Activated gamma-delta T cell (primary cell): ENCODE measurements at places on chromosomes 2 and 18.

DNA sequence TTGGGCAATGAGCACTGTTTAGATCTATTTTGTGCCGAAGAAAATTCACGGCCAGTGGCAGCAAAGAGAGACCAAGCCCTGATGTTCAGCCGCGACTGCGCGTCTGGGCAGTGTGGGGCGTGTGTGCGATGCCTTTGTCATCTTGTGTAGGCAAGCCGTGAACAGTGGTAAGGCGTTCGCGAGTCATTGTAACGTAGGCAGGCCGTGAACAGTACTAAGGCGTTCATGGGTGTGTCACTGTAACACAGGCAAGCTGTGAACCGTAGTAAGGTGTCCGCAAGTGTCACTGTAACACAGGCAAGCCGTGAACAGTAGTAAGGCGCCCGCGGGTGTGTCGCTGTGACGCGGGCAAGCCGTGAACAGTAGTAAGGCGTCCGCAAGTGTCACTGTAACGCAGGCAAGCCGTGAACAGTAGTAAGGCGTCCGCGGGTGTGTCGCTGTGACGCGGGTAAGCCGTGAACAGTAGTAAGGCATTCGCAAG lies 99.9 kb downstream of the NFATC1 start:
- DNase-seq: no peak

DNA sequence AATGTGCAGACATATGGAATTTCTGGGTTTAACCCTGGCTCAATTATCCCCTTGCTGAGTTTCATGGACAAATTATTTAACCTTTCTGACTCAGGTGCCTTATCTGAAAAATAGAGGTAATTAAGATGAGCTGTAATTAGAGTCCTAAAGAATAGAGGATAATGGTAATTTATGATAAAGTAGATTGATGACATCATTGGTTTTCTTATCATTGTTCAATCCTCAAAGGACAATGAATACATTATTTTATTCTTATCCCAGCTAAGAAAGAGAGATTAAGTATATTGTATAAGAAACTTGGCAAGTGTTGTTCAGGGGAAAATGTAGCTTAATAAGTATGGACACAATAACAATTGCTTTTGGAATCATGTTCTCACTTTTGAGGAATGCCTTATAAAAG lies 279.3 kb downstream of the NYAP2 start:
- no peak for DNase-seq

GRCh38 chr18:61080954-61081528 lies 252.2 kb upstream of the CDH20 start:
- no peak for DNase-seq

DNA sequence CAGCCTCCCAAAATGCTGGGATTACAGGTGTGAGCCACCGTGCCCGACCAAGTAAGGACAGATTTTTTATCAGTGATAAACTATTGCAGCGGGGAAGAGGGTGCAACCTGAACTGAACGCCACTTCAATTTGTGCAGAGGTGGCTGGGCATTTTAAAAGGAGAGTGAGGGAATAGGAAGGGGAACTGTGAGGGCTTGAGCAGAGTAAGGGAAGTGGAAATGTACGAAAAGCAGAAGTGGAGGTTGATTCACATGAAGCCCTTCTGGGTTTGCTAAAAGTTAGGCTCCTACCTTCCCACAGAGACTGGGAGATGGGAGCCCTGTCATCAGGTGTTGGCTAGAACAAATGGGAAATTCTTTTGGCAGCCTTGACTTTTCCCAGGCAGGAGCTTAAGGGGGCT lies 6.1 kb downstream of the STK11IP start:
- no peak for DNase-seq

- DNase-seq: no peak
These were observed 1417.6 kb upstream of the CDH2 start for GRCh38 chr18:29594493-29594892.

GRCh38 chr18:63025251-63026090 lies 294.1 kb downstream of the BCL2 start:
- DNase-seq: no peak

GRCh38 chr2:71457923-71458322 lies 4.6 kb downstream of the DYSF start:
- no peak for DNase-seq

- no peak for DNase-seq
These were observed 76.2 kb downstream of the NRP2 start for GRCh38 chr2:205758500-205758899.

- DNase-seq: no peak
These were observed 116.2 kb upstream of the SOX11 start for GRCh38 chr2:5576015-5576414.

DNA sequence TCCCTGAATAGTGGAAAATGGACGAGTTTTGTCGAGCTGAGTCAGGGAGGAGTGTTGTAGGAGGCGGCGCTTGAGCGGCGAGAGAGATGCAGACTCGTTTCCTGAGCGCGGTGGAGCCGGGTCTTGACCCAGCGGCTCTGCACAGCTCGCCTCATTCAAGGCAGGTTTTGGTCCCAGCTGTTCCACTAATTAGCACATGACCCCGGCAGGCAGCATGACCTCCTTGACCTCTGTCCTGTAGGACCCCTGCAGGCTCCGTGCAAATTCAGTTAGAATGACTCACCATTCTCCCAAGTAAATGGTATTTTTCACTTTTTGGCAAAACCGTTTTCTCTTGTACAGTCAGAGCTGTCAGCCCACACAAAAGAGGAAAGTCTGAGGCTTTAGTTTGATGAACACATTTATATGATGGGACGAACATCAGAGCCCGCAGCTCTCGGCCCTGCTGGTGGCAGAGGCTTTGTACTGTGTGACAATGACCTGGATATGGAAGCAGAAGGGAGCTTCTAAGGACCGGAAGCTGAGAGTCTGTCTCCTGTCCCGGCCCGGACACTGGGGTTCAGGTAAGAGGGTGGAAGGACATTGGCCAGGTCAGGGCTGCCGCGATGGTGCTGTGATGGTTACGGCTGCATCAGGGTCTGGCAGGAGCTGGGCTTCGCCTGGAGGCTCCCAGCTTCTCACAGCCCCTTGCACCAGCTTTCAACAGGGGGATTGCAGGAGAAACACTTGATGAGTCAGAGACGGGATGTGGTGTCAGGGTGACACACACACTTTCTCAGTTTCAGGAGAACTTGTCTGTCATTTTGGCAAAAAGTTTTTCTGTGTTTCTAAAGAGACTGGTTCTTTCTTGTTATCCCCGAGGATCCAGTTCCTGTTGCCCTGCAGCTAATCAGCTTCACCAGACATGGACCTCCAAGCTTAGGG lies 29.9 kb upstream of the ALKAL2 start:
- DNase-seq: no peak
